Activated CD4-positive, alpha-beta T cell treated with anti-CD3 and anti-CD28 coated beads, Interleukin-2, amount 50 U/mL, for 24 hours (primary cell): ENCODE measurements at places on chromosomes 3 and 15.

GRCh38 chr3:64805248-64805647 lies 117.4 kb upstream of the ADAMTS9 start:
- no peak for DNase-seq

DNA sequence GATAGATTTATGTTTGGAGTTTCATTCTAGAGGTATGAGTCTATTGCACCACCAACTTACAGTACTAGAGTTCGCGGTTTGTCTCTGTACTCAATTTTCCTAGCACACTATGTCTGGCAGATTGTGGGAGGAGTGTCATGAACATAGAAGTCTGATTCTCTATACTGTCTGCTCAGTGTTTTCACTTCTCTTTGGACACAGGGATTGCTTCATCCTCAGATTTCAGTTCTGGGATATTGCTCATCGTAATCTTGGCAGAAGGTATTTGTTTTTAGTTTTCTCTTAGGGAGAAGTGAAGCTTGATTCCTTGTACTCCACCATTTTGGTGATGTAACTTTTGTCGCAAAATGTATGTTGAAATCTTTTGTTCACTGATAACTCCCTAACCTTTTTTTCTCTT lies 27.8 kb upstream of the AZI2 start:
- no peak for DNase-seq

- no peak for DNase-seq
Observed at GRCh38 chr15:29132735-29133181, 136.9 kb downstream of the NSMCE3 start.

GRCh38 chr3:28449398-28449797 lies 100.8 kb upstream of the AZI2 start:
- DNase-seq, result no peak

DNA sequence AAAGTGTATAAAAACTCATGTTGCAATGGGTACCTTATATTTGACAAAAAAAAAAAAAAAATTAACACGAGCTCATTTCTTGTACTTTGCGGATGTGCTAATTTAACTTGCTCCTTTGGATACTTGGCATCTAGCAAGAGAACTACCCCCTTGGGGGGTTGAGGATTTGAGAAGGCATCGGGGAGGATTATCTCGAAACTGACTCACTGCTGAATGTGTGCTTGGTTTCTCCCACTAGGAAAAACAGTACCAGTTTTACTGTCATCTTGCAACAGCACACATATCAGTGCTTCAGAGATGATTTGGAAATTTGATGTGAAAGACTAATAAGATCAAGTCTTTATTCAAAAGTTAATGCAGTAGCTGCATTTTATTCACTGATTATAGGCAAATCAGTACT lies 891 bp downstream of the EXOG start:
- no peak for DNase-seq
